ENCODE measurements at places on chromosomes 2 and 18. TPM values are rescaled to one million over a fixed set of nuclear protein-coding genes. Genes with fewer than 3 reads are reported as not detected.

The RNF125 gene
- 1.2 TPM for total RNA-seq

DNA sequence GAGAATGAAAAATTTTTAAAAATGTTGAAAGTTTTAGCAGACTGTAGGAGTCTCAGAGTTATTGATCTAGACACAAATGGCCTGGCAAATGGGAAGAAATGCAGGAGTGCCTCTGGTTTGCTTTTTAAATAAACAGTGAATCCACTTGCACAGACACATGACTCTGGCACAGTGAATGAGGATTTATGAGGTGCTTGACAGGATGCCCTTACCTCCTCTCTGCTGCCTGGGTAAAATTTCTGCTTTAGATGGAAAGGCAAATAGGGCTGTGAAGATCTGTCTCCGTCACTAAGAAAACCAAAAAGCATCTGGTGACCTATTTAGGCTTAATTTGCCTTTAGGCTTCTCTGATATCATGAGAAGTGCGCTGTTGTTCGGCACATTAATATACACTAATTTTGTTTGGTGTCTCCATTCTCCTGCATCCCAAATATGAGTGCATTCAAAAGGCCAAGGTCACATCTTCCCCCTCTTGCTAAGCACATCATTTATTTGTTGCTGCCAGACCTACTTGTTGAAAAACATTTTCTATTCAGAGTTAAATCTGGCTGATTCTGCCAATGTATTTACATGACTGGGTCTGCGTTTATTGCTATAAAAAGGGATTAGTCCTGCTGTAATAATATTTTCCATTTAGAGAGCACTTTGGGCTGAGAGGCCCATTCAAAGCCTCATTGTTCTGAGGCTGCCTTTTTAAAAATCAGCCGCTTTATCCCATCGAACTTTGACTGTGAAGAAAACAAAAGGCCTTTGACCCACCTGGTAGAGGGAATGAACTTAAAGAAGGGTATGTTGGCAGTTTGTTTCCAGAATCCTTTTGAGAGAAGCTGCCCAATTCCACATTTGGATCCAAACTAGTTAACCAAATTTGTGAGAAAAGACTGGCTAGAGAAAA is 94.9 kb downstream of the RNF152 start:
- no peak for DNase-seq
- H3K27me3 ChIP-seq, result no peaks in the 10 kb centered on the region
- no peaks in the 10 kb centered on the region for H3K36me3 ChIP-seq
- H3K27ac ChIP-seq, result no peak overlapping the region

- H3K4me3 ChIP-seq, result no peak overlapping the region
- H3K27me3 ChIP-seq, result no peaks in the 10 kb centered on the region
- no peak for DNase-seq
- H3K36me3 ChIP-seq, result no peaks in the 10 kb centered on the region
- H3K27ac ChIP-seq, result no peak overlapping the region
Observed at GRCh38 chr2:160742667-160743066, 249.1 kb upstream of the RBMS1 start.

- no peak for DNase-seq
- H3K4me1 ChIP-seq, result no peaks in the 10 kb centered on the region
- no peaks in the 10 kb centered on the region for H3K36me3 ChIP-seq
- H3K27ac ChIP-seq, result no peak overlapping the region
- H3K4me3 ChIP-seq, result no peak overlapping the region
Observed at GRCh38 chr18:21260621-21261020, 18.6 kb downstream of the GREB1L start.

The REG1B gene
- not detected for total RNA-seq

- H3K4me1 ChIP-seq, result no peaks in the 10 kb centered on the region
- H3K27ac ChIP-seq, result no peak overlapping the region
- no peak for DNase-seq
- no peaks in the 10 kb centered on the region for H3K36me3 ChIP-seq
- no peaks in the 10 kb centered on the region for H3K27me3 ChIP-seq
Observed at GRCh38 chr2:48283586-48284269, 246.2 kb upstream of the STON1 start.

DNA sequence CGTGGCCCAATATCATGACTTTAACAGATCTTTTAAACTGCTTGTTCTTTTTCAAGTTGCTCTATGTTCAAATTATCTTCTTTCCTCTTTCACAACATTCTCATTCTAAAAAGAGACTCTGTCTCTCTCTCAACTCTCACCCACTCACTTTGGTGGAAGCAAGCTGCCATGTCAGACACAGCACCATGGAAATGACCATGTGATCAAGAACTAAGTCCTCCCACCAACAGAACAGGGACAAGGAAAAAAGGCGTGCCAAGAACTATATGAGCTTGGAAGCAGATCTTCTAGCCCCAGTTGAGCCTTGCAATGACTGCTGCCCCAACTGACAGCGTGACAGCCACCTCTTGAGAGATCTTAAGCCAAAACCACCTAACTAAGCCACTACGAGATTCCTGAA is 23.9 kb downstream of the BAZ2B start:
- no peaks in the 10 kb centered on the region for H3K27me3 ChIP-seq
- H3K4me1 ChIP-seq, result no peaks in the 10 kb centered on the region
- no peaks in the 10 kb centered on the region for H3K36me3 ChIP-seq
- DNase-seq, result no peak
- H3K4me3 ChIP-seq, result no peak overlapping the region

The LIPG gene
- 0.36 TPM for total RNA-seq

The POTEI gene
- total RNA-seq, result 3.9 TPM

GRCh38 chr2:211331736-211332135 is 775.3 kb downstream of the CPS1 start:
- no peak overlapping the region for H3K4me3 ChIP-seq
- no peak overlapping the region for H3K27ac ChIP-seq
- H3K36me3 ChIP-seq, result no peaks in the 10 kb centered on the region
- no peaks in the 10 kb centered on the region for H3K4me1 ChIP-seq

DNA sequence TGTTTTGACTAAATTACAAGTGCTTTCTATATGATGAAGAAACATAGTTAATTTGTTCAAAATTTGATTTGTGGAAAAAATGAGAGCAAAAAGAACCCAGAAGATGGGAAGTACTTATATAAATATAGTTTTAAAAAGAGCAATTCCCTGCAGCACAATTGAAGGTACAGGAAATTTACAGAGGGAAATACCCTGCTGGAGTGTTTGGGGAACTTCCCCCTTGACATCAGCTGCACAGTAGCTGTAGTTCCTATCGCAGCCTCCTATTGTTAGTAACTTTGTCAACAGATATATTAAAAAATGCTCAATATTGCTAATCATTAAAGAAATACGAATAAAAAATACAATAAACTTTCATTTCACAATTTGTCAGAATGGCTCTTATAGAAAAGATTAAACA is 1118.8 kb upstream of the ZEB2 start:
- no peak for DNase-seq
- H3K36me3 ChIP-seq, result no peaks in the 10 kb centered on the region
- no peaks in the 10 kb centered on the region for H3K27me3 ChIP-seq
- H3K4me3 ChIP-seq, result no peak overlapping the region
- no peaks in the 10 kb centered on the region for H3K4me1 ChIP-seq
- no peak overlapping the region for H3K27ac ChIP-seq

Data from prostate gland (tissue), 2 donors.